ENCODE measurements at places on chromosomes 12 and 14.

DNA sequence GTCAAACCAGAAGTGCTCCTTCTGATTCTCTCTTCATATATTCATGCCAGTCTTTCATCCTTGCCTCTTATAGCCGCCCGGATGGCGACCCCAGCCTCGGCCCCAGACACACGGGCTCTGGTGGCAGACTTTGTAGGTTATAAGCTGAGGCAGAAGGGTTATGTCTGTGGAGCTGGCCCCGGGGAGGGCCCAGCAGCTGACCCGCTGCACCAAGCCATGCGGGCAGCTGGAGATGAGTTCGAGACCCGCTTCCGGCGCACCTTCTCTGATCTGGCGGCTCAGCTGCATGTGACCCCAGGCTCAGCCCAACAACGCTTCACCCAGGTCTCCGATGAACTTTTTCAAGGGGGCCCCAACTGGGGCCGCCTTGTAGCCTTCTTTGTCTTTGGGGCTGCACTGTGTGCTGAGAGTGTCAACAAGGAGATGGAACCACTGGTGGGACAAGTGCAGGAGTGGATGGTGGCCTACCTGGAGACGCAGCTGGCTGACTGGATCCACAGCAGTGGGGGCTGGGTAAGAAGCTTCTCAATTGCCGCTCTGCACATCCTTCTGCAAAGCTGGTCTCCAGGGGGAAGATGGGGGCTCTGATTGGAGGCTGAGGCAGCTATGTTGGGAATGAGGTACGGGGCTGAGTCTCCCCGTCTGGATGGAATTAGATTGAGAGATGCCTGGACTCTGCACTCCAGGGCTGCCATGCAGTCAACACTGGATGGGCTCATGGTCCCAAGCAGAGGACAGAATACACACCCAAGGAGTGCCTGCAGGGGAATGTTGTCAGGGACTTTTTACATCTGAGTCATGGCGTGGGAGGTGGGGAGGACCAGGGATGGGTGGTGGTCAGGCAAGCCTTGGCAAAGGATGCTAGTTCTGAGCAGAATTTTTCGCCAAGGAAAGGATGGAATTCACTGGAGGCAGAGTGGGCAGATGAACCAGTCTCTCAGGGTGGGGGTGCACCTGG, 1.3 kb downstream of the BCL2L2 start:
- DNase-seq, result no peak

DNA sequence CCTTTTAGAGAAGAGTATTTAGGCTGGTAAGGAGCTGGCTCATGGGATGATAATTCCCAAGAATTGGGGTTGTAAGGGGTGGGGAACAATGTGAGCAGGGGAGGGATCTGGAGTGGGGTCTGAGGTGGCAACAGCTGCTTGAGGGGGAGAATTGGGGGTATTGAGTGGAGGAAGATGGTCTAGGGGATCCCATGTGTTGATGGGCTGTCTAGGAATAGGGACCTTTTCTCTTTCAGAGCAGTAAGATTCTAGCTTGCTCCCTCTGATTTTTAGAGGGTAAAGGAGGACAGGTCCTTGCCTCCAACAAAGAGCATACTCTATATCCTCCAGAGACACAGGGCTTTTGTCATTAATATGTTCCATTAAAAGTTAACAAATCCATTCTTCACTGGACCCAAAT, 22.4 kb downstream of the CLEC2A start:
- no peak for DNase-seq

DNA sequence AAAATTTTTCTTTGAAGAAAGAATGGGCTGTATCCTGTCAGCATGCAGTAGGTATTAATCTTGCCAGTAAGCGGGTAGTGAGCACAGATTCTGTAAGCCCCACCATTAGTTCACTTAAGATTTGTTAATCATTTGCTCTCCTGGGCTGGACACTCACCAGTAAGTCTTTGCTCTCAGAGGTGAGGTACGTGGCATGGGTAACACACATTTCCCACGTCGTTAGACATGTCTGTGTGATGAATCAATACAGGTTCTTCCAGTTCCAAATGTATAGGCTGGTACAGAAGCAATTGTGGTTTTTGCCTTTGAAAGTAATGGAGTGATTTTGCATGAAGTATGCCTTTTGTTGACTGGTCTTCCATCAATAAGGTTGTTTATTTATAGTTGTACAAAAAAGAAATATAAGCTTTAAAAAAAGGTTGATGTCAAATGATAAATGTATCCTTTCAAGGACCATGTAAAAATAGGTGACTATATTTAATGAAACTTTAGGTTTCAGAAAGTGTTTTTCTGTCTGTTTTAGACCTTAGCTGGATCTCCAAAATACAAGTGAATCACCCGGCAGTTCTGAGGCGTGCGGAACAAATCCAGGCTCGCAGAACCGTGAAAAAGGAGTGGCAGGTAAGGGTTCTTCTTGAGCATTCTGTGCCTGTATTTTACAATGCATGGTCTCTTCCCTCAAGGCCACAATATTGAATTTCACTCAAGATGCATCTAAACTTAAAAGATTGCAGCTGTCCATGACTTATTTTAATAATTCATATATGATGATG, 45.5 kb downstream of the DERA start:
- no peak for DNase-seq

DNA sequence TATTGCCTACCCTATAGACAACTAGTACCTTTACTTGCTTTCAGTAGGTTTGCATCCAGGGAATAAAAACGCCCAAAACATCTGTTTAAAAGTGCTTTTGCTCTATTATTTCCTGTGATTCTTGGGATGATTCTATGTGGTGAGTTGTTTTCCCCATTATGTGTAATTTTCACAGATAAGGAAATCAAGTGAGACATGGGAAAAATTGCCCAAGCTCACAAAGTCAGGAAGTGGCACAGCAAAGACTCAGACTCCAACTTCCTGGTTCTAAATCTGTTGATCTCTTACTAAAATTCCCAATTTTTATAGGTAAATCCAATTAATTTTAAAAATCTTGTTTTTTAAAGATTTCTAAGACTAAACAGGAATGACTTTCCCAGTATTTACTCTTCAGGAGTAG, 39.0 kb downstream of the NID2 start:
- DNase-seq, result no peak

DNA sequence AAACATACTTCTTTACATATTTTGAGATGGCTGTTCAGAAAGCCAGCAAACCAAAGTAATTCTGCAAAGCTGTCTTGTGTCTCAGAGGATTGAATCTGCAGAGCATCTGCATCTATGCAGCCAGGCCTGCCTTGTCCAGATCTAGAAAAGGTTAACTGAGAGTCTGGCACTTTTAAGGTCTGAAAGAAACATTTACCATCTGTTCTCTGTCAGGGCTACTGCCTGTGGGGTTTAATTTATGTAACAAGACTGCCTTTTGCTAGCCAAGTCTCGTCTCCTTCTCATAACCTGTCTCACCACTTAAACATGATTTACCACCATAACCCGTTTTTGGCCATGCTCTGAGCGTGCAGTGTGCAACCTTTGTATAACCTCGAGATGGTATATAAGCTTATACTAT, 194.2 kb downstream of the SYT10 start:
- no peak for DNase-seq

- DNase-seq, result peak; percentile 10
These were observed 94.6 kb upstream of the MUCL1 start for GRCh38 chr12:54759751-54760150.

DNA sequence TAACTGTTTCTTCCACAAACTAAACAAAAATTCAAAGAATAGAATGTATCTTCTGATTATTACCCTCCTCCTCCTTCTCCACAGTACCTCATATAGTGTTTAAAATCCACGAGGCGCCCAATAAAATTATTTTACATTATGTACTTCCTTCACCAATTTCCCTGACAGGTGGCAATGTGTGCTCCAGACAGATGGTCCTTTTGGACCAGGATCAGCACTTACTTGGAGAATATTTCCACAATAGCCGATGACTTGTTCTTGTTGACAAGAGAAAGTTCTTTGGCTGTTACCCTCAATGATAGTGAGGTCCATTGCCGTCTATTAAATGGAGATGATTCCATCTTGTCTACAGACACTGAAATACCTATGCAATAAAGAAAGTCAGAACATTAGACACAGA, 34.9 kb downstream of the LIMA1 start:
- no peak for DNase-seq

DNA sequence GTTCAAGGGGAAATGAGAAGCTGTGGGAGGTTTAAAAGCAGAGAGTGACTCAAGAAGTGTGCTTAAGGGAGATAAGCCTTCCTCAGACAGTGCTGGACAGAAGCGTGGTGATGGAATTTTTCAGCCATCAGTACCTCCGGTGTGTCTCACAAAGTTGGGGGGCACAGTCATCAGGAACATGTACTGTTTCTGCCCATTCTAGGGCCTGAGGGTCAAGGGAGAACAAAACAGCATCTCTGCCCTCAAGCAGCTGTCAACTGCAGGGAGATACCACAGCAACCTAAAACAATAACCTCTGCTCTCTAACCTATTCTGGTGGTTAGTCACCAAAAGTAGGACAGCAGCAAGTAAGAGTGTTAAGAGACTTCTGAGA, 2.0 kb upstream of the STON2 start:
- no peak for DNase-seq

GRCh38 chr12:53754188-53754585, 2.4 kb upstream of the CISTR start:
- DNase-seq, result no peak

DNA sequence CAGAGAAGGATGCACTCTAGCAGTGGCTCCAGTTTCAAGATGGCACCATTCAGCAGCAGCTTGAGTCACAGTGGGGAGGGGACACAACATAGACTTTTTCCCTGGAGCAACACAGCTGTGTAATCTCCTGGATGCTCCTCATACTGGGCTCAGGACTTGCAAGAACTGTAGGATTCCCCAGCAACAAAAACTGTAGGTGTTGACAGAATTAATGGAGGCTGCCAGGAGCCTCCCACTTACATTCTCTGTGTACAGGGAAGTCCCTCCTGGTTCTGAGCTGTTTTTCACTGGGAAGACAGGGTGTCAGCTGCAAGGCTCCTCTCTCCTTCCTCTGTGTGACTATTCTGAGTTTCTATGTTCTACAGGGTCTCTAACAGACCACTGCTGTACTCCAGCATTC, 217.9 kb downstream of the KIF21A start:
- DNase-seq, result no peak

DNA sequence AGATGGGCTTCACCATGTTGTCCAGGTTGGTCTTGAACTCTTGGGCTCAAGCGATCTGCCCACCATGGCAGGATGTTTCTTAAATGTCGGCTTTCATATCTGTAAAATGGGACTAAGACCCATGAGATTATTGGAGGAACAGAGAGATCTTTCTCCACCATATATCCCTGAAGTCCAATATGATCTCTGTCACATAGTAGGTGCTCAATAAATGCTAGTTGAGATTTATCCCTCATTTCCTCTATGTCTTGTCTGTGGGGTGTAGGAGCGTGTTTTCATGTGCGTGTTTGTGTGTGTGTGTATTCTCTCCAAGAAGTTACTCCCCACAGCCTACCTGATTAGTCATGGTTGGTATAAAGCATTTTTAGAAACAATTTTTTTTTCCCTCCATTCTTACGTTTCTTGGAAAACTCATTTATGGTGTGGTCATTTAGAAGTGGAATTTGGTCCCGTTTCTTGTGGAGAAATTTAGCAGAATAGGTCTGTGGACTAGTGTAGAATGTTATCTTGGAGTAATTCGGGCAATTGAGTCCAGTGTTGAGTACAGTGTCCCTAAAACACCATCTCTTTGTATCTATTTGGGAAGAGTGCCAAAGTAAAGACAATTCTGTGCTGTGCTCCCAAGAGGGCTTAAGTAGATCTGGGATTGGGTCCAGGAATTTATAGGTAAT, 4.3 kb downstream of the STRAP start:
- no peak for DNase-seq

- no peak for DNase-seq
These were observed 31.1 kb upstream of the DHRS7 start for GRCh38 chr14:60196291-60196690.

DNA sequence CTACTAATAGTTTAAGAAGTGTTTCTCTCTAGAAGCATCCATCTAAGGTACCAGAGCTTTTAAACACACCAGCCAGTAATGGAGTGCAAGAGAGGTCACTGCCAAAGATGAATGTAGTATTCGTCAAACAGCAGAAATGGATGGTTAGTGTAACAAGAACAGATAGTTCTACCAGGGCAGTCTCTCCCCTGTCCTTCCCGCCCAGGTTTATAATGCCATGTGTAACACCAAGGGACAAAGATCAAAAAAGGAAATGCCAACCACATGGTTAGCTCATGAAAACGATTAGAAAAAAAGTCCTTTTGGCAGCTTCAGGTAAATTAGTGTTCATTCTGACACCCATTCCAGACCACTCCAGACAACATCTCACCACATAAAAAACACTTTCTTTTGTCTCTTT, 100.9 kb downstream of the RPS29 start:
- no peak for DNase-seq

- DNase-seq, result no peak
These were observed 33.8 kb downstream of the TRAFD1 start for GRCh38 chr12:112159146-112159541.

DNA sequence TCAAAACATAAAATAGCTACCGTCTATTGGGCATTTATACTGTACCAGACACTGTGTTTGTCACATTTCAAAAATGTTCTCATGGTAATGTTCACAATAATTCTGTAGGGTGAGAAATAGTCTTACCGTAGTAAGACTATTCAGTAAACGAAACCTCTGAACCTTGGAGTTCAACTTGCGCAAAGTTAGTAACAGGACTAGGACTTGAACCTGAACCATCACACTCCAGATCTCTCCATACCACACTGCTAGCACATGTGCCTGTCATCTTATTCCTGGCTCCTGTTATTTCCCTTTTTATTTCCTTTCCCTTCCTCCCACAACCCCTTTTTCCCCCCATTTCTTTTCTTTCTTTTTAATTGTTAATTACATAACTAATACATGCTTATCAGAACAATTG, 65.4 kb downstream of the PLEKHA5 start:
- DNase-seq, result no peak
